ENCODE measurements at places on chromosomes 4 and X. TPM values are rescaled to one million over a fixed set of nuclear protein-coding genes. Genes with fewer than 3 reads are reported as not detected.

Gene WAS
- not detected for total RNA-seq

Gene FGFRL1
- total RNA-seq, result 34.1 TPM

Gene ESX1
- total RNA-seq, result not detected

Gene BST1
- 2.4 TPM for total RNA-seq

Gene PARM1
- 0.16 TPM for total RNA-seq

Gene MAGEH1
- 20.6 TPM for total RNA-seq

Gene IL2
- total RNA-seq, result not detected

Gene REELD1
- not detected for total RNA-seq

Gene MMRN1
- not detected for total RNA-seq

Gene ADH6
- total RNA-seq, result not detected

Gene JAKMIP1
- not detected for total RNA-seq

Gene TREX2
- 0.60 TPM for total RNA-seq

Gene KLF3
- total RNA-seq, result 10.1 TPM

Gene UGT2B7
- not detected for total RNA-seq

Gene KLF8
- 0.11 TPM for total RNA-seq

Gene SLC6A14
- total RNA-seq, result not detected

Gene PPAT
- 22.2 TPM for total RNA-seq

Gene ITM2A
- total RNA-seq, result not detected

Gene DAPP1
- not detected for total RNA-seq

Gene SSX1
- not detected for total RNA-seq

Gene CCSER1
- not detected for total RNA-seq

Gene WDR17
- not detected for total RNA-seq

Gene GYPA
- total RNA-seq, result not detected

Gene GPC4
- total RNA-seq, result not detected

Gene SRPX
- total RNA-seq, result 10.6 TPM

Gene HTN3
- total RNA-seq, result not detected

Gene DIPK2B
- total RNA-seq, result not detected

Gene CFAP299
- 8.4 TPM for total RNA-seq

Gene TCEAL6
- not detected for total RNA-seq

Gene ART3
- total RNA-seq, result not detected

Gene FAM114A1
- total RNA-seq, result 176 TPM

Gene PPP2R2C
- total RNA-seq, result not detected

Gene TMEM31
- total RNA-seq, result not detected

Gene RIPPLY1
- not detected for total RNA-seq

Gene NDUFA1
- total RNA-seq, result 100 TPM

Gene ZMAT1
- total RNA-seq, result 1.2 TPM

Gene PITX2
- 25.6 TPM for total RNA-seq

Gene XAGE2
- total RNA-seq, result not detected

Gene L1CAM
- total RNA-seq, result 58.0 TPM

Gene SATL1
- not detected for total RNA-seq

Gene LAMP2
- total RNA-seq, result 124 TPM

Gene UTP3
- 48.0 TPM for total RNA-seq

Gene PF4V1
- not detected for total RNA-seq

Gene PCDH11X
- not detected for total RNA-seq

Gene CDX4
- total RNA-seq, result not detected

Gene MUC7
- not detected for total RNA-seq
